Esophagus squamous epithelium (tissue), 5 donors: ENCODE measurements at places on chromosomes 3 and 15.

GRCh38 chr3:141367038-141367730, 1.1 kb upstream of the ZBTB38 start:
- no peak for DNase-seq

DNA sequence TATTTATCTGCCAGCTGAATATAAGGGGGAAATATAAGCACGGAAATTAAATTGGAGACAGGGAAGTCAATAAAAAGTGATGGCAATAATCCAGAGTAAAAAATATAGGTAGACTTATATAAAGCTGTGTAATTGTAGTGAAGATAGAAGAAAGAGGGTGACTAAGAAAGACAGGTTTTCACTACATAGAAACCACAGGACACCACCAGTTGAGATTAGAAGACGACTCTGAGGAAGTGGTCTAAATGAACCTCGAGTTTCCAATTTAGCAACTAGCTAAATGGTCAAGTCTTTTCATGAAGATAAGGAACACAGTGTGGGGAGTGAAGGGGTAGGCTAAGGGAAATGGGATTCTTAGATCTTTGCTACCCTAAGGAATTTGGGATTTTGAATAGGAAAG, 188.8 kb upstream of the ARL6 start:
- DNase-seq = no peak

- no peak for DNase-seq
These were observed 25.4 kb downstream of the WNT7A start for GRCh38 chr3:13854492-13854891.

GRCh38 chr3:53211706-53212702, 43.8 kb downstream of the TKT start:
- no peak for DNase-seq

DNA sequence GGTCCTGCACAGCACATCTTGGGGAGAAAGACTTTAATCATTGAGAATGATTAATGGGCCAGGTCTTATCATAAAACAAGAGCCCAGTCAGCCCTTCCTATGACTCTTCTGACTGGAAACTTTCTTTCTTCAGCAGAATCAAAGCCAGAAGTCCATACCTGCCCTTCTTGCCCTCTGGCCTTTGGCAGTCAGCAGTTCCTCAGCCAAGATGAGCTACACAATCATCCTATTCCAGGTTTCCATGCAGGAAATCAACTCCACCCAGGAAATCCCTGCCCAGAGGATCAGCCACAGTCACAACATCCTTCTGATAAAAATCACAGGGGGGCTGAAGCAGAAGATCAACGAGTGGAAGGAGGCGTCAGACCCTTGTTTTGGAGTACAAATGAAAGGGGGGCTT, 26.9 kb downstream of the ZNF589 start:
- no peak for DNase-seq

- no peak for DNase-seq
These were observed 18.1 kb upstream of the C3orf38 start for GRCh38 chr3:88131695-88132094.

DNA sequence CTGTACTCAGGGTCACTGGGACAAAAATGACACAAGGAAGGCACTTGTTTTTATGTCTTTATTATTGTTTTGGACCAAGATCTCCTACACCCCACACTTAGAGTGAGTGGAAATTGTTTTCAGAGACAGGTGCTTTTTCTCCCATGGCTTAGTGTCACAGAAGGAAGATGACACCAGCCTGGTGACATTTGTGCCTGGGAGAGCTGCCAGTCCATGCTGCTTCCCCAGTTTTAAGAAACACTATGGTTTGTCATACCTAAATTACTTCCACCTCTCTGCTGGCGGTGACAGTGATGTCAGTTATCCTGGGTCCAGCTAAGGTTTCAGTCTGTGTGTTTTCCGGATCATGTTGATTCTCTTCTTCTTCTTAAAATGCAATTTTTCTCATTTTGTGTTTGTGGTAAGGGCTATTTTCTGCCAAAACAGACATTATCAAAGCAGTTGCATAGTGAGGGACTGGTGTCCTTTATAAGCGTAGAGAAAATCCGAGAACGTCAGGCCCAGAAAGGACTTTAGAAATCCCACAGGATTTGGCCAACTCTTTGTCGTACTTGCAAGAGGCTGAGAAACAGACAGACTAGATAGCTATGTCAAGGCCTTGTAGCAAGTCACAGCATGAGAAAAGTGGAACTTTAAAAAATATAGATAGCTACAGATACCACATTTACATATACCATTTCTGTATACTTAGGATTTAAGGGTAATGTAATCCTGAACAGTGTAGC, 149.5 kb downstream of the TP63 start:
- no peak for DNase-seq

GRCh38 chr15:84861781-84862180, 22.7 kb upstream of the SLC28A1 start:
- no peak for DNase-seq

GRCh38 chr3:23129817-23130216, 73.3 kb upstream of the UBE2E2 start:
- DNase-seq = no peak

- no peak for DNase-seq
These were observed 36.0 kb upstream of the ALDH1L1 start for GRCh38 chr3:126216416-126216815.

DNA sequence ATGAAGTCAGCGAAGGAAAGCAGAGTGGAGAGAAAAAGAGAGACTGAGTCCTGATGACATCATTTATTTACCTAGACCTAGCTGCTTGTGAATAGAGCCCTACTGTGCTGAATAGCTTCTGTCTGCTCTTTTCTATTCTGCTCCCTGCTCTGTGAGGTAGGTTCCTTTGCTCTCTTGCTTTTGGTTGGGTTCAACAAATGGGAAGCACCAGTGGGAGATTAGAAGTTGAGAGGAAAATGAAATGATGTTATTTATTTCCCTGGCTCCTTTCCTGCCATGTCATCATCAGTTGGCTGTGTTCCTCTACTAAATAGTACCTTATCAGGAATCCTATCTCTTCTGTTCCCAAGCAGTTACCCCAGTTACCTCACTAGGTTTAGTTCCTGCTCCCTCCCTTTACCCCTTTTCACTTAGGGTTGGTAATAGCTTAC, 23.5 kb downstream of the DTWD1 start:
- no peak for DNase-seq

GRCh38 chr3:104291437-104291851, 1075.3 kb upstream of the ALCAM start:
- DNase-seq = no peak

DNA sequence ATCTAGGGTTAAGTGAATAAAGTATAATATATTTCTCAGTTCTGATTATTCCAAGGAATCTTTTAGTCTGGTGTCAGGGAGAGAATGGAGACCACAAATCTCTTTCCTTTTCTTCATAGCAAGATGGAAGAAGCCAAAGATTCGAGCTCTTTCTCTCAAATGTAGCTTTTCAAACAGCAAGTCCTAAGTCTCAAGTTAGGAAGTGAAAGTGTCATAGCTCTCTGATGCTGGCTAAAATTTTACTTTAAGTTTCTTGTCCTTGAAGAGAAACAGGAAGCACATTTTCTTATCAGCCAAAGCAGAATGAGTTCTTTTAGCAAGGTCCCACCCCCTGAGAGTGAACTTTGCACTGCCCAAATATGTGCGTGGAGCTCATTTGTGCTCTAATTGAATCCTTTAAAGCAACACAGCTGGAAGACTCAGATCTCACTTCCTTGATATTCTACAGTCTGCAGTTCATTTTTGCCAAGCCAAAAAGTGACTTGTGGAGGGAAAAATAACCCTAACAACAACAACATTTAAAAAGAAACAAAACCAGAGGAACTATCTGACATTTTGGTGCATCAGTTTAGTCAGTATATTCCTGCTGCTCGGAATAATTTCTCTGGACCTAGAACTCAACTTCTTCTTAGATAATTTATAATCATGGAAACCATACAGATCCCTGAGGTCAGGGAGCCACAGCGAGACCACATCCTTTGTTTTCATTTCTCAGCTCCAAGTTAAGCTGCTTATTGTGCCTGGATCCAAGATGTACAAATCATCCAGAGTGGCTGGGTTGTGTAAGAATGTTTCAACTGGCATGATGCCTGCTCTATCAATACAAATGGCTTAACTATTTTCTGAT, 238.7 kb upstream of the P2RY1 start:
- no peak for DNase-seq

DNA sequence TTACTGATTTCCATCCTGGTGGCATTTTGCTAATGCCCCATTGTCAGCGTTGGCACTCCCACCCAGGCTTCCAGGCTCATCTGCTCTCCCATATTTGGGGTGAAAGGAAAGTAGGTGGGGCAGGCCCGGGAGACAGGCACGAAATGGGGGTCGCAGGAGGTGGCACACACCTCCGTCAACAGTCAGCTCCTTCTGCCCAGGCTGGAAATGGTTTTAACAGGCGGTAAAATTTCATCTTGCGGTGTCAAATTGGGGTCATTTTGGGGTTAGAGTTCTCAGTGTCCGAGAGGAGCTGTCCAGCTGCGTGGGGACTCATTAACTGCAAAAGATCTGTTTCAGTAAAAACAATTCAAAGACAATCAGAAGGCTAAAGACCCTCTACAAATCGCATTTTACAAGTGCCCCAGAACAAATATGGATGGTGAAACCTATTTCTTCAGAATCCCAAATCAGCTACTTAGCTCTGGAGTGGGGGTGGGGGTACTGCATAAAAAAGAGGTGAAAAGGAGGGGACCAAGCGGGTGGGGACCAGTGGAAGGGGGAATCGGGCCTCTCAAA, 4.2 kb upstream of the MEIS2 start:
- no peak for DNase-seq

- no peak for DNase-seq
These were observed 22.1 kb upstream of the PRR23E start for GRCh38 chr3:127170814-127171213.

- DNase-seq = no peak
These were observed 4.9 kb upstream of the CHSY1 start for GRCh38 chr15:101256757-101257156.

DNA sequence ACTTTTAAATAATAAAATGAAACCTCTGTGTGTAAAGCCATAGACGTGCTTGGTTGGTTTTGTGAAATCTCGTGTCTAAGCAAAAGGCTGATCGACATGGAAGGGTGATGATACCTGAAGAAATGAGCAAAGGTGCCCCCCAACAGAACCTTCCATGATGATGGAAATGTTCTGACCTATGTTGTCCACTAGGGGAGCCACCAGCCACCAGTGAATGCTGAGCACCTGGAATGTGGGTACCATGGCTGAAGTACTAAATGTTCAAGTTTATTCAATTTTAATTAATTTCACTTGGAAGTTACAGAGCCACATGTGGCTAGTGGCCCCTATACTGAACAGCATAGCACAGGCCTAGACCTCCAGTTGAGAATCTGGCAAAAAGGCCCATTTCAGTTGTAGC, 158.8 kb downstream of the POLR2M start:
- no peak for DNase-seq

DNA sequence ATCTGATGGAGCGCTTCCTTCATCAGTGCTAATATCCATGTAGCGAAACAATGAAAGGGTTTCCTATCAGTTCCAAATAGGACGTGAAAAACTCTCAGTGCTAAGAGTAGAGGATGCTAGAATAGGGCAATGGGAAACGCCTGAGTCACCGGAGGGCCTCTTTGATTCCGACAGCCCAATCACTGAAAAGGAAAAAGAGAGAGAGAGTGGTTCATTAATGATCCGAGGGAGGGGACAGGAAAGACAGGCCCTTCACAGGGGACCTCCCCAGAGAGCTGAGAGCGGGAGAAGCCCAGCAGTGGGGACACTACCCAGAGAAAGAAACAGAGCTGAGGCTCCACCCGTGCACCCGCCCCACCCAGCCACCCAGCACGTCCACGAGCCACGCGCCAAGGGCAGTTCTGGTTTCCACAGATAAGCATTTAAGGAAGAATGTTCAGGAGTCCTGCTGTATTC, 76.9 kb downstream of the RPN1 start:
- no peak for DNase-seq

DNA sequence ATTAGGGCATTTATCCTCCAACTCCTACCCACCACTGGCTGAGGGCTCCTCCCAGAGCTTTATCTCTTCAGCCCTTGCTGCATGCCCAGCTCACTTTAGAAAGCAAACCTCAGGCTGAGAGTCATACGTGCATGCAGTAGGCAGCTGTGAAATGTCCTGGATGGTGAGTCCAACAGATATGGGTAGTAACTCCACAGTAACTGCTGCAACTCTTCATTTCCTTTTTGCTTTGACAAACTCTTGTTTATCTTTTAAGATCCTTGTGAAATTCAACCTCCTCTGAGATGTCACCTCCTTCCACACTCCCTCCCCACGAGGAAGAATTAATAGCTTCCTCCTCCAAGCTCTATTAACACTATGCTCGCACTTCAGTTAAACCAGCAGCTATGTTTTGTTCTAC, 35.9 kb upstream of the CTNNB1 start:
- DNase-seq = no peak

DNA sequence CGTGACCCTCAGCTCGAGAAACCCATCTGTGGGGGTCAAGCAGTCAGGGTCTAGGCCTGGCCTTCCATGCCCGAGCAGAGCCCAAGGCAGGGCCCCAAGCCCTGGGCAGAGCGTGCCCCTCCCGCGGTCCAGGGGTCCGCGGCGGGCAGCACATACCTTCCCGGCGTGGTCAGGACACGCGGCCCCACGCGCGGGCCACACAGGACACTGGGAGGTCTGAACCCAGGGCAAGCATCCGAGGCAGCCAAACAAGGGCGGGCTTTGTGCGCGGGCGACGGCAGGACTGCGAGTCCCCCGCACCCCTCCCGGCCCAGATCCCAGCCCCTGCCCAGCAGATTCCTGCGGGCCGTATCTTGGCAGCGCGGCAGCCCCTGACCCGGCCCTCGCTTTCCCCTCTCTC, 61.6 kb upstream of the ACAN start:
- DNase-seq = no peak

GRCh38 chr3:159857840-159858239, 130.8 kb upstream of the IL12A start:
- DNase-seq = no peak

DNA sequence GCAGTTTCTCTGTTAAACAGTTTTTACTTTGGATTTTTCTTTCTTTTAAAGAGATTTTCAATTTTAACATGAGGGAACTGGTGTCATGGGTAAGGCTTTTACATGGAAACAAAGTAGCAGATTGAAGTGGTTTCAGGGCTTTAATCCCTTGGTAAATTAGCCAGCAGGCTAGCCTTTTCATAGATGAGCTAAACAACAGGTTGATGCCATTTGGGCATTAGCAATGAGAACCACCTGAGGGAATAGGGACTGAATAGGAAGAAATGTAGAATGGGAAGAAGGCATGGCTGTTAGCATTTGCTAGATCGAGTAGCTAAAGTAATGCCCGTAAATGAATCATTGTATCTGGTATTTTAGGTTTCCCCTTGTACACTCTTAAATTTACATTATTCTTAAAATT, 165.5 kb upstream of the MLF1 start:
- no peak for DNase-seq

DNA sequence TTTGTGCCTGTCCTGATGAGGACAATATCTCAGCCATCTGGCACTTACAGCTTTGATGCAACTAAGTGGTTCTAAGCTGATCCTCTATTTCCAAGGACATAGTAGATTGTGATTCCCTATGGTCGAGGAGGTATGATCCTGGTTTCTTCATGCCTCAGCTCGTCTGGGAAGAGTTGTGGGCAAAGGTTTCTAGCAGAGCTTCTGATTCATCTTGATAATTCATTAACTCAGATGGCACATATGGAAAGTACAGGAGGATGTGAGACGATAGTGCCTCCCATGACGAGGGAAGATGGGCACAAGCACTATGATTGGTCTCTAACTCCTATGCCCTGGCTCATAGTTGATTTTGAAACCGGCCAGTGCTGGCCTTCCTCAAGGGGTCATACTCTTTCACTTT, 334.2 kb upstream of the SEMA6D start:
- DNase-seq = no peak

- DNase-seq = no peak
These were observed 1121.4 kb upstream of the ALCAM start for GRCh38 chr3:104245261-104245660.
